Stimulated activated CD4-positive, alpha-beta T cell treated with anti-CD3 and anti-CD28 coated beads, TNF-alpha, amount 100 ng/mL, for 4 hours (primary cell): ENCODE measurements at places on chromosomes 3 and 15.

GRCh38 chr3:69330891-69331400, 54.9 kb downstream of the FRMD4B start:
- DNase-seq, result no peak

DNA sequence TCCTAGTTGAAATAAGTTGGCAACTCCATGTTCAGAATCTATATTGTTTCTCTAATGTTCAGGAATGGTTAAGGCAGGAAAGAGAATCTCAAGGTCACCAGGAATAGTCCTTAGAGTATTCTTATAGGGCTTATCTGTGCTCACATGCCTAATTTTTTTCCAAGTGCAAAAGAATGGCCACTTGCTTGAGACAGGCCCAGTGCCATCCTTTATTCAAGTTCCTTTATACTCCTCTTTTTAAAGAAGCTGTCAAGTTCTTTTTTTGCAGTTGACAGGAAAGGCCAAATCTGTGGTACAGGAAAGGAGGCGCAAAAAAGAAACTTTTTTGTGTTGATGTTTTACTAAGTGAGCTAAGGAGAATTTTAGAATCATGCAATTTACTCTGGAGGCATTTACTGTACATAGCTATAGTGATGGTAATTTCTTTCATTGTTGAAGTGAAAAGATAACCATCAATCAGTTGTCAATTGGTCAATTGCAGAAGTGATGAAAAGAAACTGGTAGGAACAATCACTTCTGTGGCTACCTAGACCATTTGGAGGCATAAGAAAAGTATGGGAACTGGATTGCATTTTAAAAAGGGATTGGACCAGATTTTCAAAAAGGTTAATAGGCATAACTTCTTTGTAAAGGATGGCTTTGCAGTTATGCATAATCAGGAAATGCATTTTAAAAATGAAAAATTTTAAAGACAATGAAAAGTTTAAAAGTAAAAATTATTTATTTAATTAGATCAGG, 102.5 kb upstream of the SOX2 start:
- no peak for DNase-seq

GRCh38 chr3:63967675-63968611, 55.4 kb downstream of the PSMD6 start:
- DNase-seq, result no peak

DNA sequence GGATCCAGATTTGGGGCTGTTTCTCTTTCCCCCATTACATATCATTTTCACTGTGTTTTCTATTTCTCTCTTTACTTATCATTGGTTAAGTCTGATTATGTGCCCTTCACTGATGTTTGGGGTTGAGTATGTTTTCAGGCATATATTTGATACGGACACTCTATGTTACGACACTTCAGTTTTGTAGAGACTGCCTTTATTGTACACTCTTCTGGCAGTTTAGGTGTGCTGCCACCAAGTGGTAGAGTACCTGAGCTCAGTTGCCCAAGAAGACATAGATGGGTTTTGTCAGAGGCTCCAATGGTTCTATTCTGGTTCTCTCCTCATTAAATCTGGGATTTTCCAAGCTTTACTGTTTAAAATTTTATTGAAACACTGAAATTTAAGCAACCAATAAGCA, 255.0 kb upstream of the ROPN1 start:
- DNase-seq, result no peak

DNA sequence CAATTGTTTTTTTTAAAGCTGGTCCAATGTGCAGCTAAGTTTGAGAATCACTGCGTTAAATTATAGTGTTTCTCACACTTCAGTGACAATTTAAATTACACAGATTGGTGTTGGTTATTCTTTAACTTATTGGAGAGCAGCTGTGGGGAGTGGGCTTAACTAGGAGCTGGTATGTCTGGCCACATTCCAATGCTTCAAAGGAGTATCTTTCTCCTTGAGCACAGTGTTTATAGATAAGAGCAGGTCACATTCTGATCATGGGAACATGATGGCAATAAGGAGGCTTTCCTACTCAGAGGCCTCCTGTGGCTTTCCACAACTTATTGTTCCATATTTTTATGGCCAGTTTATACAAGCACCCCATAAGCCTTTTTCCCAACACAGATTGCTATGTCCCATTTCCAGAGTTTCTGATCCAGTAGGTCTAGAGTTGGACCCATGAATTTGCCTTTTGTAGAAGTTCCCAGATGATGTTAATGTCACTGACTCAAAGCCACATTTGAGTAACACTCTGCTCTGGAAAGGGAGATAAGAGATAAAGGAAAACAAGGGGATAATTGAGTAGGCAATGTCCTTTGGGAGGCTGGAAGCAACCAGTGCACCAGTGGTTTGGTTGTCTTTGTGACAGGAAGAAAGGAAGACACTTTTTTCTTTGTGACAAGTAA, 33.0 kb upstream of the PLSCR4 start:
- no peak for DNase-seq

DNA sequence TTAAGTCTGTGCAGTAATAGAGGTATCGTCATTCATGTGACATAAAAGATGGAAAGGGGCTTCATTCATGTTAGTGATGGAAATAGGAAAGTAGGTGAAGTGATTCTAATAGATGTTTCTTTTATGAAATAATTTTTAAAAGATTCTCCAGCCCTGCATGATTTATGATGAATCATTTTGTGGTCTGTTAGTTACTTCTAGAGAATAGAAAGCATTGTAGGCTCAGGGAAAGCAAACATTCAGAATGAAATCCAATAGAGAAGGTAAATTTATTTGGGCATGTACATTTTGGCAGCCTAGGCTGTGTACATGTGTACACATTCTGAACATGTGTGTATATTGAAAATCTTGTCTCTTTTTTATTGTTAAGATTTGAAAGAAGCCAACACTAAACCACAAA, 23.1 kb downstream of the PPARG start:
- DNase-seq, result no peak

GRCh38 chr3:151009981-151010380, 37.5 kb upstream of the CLRN1 start:
- DNase-seq, result no peak
